Uterus (tissue), 4 donors: ENCODE measurements at places on chromosomes 6 and 20.

GRCh38 chr6:168667428-168667805 lies 226.4 kb downstream of the SMOC2 start:
- DNase-seq: no peak

GRCh38 chr6:119934816-119935215 lies 585.3 kb upstream of the MAN1A1 start:
- DNase-seq: no peak

GRCh38 chr6:46719099-46719498 lies 16.1 kb downstream of the PLA2G7 start:
- DNase-seq: no peak

GRCh38 chr20:5030348-5031205 lies 29.3 kb upstream of the SLC23A2 start:
- DNase-seq: no peak

DNA sequence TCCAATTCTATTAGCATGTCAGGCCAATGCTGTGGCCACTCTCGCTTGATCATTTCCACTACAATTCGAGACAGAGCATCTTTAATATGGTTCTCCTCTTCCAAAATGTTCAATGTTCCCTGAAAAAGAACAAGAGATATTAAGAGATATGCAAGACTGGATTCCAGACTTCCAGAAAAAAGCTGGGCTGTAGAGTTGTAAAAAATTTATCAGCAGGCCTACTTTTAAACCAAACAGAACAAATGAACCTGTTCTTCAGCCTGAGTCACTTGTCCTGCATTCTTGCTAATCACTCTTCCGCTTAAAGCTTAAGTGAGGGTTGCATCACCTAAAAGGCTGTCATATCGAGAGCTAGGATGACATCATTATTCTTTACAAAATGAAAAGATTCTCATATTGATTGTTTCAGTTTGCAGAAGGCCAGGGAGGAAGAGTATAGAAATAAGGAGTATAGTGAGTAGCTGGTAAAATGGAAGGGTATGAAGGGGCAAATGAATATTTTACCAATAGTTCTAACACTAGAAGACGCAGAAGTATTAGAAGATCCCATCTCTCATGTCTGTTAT lies 4.9 kb downstream of the XPO5 start:
- no peak for DNase-seq

- peak; percentile 68 for DNase-seq
Measured at GRCh38 chr20:1893721-1894470, 1.3 kb upstream of the SIRPA start.
